ENCODE measurements at places on chromosomes 5 and 9.

GRCh38 chr9:19423163-19423562, 14.4 kb downstream of the ACER2 start:
- no peak for DNase-seq

GRCh38 chr5:68449380-68449779, 233.8 kb downstream of the PIK3R1 start:
- DNase-seq: no peak

GRCh38 chr5:98989727-98990126, 60.9 kb upstream of the CHD1 start:
- no peak for DNase-seq

GRCh38 chr5:95727764-95728191, 3.4 kb upstream of the RHOBTB3 start:
- no peak for DNase-seq

DNA sequence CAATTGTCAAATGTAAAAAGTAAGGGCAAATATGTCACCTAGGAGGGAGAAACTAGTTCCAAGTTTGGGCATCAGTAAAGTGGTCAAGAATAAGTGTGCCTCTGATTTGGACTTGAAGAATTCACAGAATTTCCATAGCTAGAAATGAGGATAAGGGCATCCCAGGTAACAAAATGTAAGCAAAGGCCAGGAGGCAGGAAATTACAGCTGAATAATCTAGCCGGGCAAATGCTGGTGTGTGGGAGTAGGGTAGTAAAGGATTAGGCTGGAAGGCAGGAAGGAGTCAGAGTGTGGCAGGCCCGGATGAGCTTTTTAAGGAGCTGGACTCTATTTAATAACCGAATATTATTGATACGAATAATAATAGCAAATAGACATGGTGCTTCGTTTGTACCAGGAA, 144.9 kb upstream of the EGFLAM start:
- DNase-seq: no peak

GRCh38 chr9:14018081-14018480, 295.9 kb downstream of the NFIB start:
- DNase-seq: no peak

DNA sequence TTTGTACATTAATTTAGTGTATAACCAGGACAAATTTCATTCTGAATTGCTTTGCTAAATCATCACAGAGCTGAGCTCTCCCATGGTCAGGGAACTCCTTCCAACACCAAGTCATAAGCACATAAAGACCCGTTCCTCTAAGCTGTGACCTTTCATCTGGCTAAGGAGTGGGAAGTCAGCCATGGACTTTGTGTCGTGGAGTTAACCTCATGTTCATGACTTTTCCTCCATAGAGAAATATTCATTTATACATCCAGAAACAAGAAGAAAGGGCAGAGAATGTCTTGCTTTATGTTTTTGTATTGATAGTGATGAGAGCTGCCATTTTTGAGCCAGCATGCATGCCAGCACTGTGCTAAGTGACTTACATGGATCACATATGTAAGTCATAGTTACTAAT, 97.5 kb downstream of the INIP start:
- no peak for DNase-seq

DNA sequence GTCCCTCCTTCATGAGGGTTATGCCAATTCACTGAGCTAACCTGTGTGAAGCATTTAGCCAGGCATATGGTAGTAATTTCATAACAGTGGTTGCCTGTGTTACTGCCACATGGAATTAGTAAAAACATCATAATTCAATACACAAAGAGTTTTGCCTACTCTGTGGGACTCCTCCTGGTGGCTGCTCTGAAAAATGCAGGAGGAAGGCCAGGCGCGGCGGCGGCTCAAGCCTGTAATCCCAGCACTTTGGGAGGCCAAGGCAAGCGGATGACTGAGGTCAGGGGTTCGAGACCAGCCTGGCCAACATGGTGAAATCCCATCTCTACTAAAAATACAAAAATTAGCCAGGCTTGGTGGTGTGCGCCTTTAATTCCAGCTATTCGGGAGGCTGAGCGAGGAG, 547.3 kb downstream of the CDK5RAP2 start:
- no peak for DNase-seq

Measured in suprapubic skin (tissue), 4 donors.